ENCODE measurements at places on chromosomes 7 and 10.

GRCh38 chr10:110773693-110774068, 98.0 kb upstream of the PDCD4 start:
- no peak for DNase-seq

DNA sequence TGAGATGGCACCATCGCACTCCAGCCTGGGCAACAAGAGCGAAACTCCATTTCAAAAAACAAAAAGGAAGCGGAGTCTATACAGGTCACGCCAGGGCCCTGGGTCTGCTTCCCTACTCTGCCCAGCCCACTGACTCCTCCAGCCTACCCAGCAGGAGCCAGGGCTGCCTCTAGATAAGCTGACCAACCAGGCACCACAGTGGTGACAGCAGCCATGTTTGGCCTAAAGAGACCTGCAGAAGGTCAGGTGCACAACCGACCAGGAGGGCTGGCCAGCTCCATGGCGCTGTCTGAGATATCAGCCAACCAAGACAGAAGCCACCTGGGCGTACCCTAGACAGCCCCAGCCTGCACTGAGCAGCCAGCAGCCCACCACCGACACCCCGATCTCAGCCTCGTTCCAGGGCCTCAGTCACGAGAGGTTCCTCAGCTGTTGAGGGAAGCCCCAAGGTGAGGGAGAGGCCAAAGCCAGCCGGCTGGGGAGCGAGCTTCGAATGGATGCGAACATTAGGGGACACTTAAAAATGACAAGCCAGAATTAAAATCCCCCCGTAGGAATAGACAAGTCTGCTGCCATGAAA, 24.4 kb upstream of the PWWP2B start:
- DNase-seq, result no peak

- no peak for DNase-seq
These were observed 42.0 kb downstream of the PWWP2B start for GRCh38 chr10:132439025-132439388.

DNA sequence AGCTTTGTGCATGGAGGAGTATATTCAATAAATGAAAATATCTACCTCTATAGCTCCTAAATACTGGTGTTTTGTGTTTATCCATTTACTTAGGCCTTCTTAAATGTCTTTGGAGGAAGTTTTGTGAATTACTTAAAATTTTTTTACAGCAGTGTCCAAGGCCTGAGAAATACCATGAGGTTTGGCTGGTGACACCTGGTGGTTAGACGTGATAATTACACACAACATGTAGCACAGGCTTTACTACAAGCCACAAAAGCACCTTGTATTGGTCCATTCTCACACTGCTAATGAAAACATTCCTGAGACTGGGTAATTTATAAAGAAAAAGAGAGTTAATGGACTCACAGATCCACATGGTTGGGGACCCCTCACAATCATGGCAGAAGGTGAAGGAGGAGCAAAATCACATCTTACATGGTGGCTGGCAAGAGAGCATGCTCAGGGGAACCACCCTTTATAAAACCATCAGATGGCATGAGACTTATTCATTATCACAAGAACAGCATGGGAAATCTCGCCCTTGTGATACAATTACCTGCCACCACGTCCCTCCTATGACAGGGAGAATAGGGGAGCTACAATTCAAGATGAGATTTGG, 20.6 kb downstream of the HYAL4 start:
- DNase-seq, result no peak
